ENCODE measurements at places on chromosomes 3 and 15.

DNA sequence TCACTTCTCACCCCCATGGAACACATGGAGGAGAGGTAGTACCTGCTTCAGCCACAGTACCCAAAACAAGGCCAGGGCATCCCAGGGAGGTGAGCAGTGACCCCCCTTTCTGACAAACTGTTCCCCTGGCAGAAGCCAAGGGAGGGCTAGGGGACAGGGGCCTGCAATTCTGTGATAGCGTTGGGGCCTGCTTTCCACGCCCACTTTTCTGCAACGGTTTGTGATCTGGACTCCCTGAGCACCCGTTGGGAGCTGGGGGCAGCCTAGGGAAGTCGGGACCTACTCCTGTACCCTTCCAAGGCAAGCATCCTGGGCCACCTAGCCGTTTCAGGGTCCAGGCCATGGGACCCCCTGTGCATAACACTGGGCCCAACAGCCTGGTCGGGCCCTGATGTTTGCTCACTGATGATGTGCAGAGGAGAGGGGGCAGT lies 996 bp upstream of the DNAJA4 start:
- no peak for DNase-seq

DNA sequence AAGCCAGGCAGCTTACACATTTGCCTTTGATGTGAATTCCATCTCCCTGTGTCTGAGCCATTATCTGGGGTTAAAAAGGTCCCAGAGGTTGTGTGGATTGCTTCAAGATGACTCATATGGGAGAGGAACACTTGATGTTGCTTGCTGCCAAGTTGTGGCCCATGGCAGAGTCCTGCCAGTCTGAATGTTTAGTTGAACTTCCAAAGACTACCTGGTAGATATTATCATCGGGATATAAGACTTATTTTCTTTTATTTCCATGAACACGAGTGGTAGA lies 85.6 kb downstream of the TJP1 start:
- DNase-seq: no peak

- DNase-seq: no peak
Observed at GRCh38 chr3:144636833-144637232, 665.2 kb downstream of the DIPK2A start.

GRCh38 chr3:11096266-11097139 lies 57.8 kb upstream of the HRH1 start:
- DNase-seq: peak; percentile 52

- no peak for DNase-seq
Observed at GRCh38 chr15:98943051-98943508, 64.5 kb downstream of the PGPEP1L start.

DNA sequence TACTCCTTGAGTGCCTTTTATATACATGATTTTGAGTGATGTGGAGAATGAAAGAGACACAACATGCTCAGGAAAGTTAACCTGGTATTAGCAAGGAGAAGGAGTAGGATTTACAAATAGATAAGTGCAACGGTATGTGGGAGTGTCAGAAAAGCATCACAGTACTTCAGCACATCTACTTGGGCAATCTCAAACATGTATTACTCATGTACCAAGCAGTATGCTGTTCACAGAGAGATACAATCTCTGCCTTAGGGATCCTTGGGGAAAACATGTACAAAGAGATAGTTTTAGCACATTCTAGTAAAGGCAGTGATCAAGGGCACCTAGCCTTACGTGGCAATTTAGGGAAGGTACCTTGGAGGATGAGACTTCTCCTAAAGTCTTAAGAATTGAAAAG lies 146.5 kb downstream of the FILIP1L start:
- DNase-seq: no peak

GRCh38 chr3:31029706-31030105 lies 135.2 kb upstream of the GADL1 start:
- DNase-seq: no peak

GRCh38 chr3:8279476-8279875 lies 222.1 kb upstream of the LMCD1 start:
- no peak for DNase-seq

- DNase-seq: no peak
Observed at GRCh38 chr3:179933080-179933479, 103.7 kb downstream of the PEX5L start.

GRCh38 chr15:100332721-100333120 lies 9.1 kb downstream of the ADAMTS17 start:
- no peak for DNase-seq

DNA sequence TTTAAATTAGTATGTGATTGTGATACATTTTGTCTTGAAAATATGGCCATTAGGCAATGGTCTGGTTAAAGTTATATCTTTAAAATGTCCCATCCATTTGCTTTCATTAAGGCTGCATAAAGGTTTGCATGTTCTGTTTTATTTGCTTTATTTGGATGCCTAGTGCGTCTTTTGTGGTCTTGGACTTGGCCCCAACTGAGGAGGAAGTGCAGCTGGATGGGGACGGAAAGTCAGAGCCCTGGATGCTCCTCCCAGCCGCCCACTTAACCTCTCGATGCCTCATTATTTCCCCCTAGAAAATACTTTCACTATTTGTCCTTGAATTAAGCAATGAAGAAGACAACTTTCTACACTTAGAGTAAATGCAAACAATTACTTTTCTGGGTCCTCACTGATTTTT lies 898.2 kb downstream of the MCTP2 start:
- DNase-seq: no peak

GRCh38 chr3:46845397-46845859 lies 17.8 kb downstream of the MYL3 start:
- no peak for DNase-seq

DNA sequence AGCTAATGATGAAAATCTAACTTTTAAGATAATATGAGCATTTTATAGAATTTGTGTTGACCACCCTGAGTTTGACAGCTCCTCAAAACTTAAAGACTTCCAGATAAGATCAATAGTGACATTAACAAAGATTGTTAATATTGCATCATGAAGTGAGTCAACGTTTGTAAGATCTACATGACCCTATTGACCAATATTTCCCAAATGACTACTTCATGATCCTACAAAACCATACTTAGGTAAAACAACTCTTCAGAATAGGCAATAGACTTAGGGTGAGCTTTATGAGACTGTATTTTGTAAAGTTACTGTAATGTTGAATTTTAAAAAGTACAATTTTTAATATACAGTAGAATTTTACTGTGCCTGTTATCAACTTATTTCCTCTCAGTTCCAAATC lies 422.7 kb upstream of the ALCAM start:
- no peak for DNase-seq

DNA sequence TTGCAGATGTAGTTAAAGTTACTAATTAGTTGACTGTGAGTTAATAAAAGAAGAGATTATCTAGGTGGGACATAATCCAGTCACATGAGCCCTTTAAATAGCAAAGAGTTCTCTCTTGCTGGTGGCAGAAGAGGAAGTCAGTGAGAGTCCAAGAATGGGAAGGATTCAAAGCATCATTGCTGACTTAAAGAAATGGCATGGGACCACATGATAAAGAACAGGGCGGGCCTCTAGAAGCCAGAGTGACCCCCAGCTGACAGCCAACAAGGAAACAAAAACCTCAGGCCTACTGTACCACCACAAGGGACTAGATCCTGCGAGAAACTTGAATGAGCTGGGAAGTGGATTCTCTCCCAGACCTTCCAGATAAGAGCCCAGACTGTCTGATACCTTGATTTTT lies 447.2 kb upstream of the CCDC54 start:
- DNase-seq: no peak

- no peak for DNase-seq
Observed at GRCh38 chr3:44954962-44955361, 21.0 kb downstream of the ZDHHC3 start.

DNA sequence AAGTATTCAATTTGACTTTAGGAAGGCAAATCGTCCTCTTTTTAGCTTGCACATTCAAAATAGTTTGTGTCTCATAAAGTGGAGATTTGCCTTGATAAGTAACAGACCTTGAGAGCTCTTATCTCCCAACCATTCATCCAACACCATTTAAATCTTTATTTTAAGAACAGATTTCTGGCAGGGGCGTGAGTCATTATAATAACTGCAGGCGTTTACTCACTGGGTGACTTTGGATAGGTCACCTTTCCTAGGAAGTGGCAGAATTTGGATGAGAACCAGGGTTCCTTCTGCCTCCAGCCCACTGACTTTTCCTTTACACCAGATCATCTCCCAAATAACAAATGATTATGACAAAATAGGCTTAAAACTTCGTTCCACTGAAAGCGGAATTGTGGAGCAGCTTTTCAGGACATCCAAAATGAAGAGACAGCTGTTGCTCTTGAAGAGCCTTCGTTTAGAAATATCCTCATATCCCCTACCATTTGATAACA lies 5.0 kb downstream of the LMCD1 start:
- no peak for DNase-seq

DNA sequence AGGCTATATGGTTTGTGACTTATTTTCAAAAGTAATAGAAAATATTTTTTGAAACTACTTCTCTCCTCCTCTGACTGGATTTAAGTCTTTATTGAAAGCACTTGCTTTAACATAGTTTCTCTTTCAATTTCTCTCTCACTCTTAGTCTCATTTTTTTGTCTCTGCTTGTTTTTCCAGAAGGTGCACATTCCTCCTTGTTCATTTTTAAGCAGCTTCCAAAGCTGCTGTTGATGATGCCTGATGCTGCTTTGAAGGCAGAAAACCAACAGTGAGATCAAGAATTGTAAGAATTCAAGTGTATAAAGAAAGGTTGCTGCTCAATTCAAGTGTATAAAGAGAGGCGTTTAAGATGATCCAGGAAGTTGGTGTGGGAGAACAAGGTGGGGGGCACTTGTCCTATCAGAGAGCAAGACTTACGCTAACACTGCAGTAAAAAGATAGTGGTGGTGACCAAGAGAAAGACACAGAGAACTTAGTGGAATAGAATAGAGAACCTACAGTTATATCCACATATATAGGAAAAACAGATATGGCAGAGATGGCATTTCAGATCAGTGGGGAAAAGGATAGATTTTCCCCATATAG lies 12.1 kb downstream of the NR2C2 start:
- DNase-seq: no peak

DNA sequence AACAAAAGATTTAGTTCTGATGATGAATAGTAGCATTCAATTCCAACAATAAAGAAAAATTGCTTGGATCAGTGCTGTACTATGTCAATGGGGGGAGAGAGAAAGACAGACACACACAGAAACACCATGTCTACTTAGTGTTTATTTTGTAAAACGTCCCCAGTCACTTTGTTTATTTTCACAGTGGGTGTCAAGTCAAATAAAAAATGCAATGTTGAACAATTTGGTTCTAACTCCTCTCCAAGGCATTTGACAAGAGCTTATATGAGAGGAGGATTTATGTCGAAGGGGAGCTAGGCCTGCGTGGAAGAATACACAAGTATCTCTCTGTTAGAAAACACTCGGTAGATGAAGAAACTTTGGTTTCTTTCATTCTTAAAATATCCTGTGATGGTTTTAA lies 201.7 kb upstream of the SLC2A2 start:
- no peak for DNase-seq

GRCh38 chr3:107861904-107862303 lies 228.9 kb downstream of the CD47 start:
- no peak for DNase-seq

GRCh38 chr3:25843332-25843731 lies 53.4 kb downstream of the OXSM start:
- DNase-seq: no peak

Measured in stimulated activated CD4-positive, alpha-beta T cell treated with anti-CD3 and anti-CD28 coated beads, TNF-alpha, amount 100 ng/mL, for 4 hours (primary cell).